GF-D8 (cell line): ENCODE measurements at places on chromosomes 6 and 20.
A peak's percentile ranks its signal among the peaks of the same experiment; 100 is the strongest.

DNA sequence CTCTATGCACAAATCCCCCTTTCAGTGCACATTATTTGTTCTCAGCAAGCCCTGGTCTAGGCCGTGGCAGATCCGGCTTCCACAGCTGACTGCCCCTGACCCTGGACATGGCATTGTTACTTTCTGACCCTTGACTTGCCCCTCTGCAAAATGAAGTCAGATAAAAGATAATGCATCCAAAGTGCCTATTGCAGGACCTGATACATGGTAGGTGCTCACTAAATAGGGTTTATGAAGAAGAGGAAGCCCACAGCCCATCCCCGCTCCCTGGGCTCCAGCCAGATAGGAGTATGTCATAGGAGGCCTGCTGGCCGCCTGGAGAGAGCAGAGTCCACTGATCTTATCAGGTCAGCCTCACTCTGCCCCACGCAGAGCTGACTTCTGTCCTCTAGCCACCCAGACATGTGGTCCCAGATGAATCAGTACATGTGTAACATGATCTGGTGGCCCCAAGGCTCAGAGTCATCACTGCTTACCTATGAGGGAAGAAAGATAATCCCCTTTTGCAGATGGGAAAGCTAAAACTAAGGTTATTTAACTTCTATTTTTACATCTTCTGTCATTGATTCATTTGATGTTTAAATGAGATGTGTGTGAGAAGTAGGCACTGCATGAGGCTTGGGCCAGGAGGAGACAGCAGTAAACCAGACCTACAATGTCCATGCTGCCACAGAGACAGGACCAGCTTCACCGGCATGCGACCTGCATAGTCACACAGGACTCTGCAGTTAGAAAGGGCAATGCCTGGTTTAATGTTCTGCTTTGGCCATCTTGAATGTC, 20.4 kb downstream of the MAFB start:
- no peak for DNase-seq

GRCh38 chr20:10676518-10676917, 2.7 kb upstream of the JAG1 start:
- no peak for DNase-seq

- no peak for DNase-seq
Observed at GRCh38 chr6:3236005-3236404, 8.6 kb upstream of the TUBB2B start.

- no peak for DNase-seq
Observed at GRCh38 chr20:3167738-3168078, 5.6 kb downstream of the LZTS3 start.

- no peak for DNase-seq
Observed at GRCh38 chr20:3701061-3701998, 11.1 kb downstream of the SIGLEC1 start.

- no peak for DNase-seq
Observed at GRCh38 chr6:140264431-140264830, 890.0 kb upstream of the CITED2 start.

- peak; percentile 37 for DNase-seq
Observed at GRCh38 chr6:30720738-30721197, 616 bp downstream of the TUBB start.

DNA sequence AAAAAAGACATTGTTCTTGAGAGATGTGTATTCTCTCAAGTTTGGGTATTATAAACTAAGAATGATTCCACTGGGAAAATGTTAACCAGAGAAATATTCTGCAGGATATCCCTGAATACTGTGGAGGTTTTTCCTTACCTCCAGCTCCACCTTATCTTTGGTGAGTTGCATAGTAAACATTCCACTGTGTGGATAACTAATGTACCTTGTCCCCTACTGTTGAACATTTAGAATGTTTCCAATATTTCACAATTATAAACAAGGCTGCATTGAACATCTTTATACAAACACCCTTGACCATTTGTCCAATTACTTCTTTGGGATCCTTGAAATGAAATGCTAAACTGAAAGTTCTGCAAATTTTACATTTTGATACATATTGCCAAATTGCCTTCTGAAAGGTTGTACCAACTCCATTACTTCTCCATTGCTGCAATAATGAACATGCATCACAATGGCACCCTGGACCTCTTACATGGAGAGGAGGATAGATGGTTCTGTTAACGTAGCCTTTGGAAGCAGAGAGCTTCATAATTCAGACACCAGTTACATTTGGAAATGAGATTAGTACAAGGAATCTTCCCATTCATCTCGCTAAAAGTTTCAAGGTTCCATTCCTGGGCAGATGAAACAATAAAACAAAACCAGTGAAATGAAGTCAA, 35.0 kb upstream of the STK35 start:
- DNase-seq, result no peak

GRCh38 chr20:4021906-4022305, 6.5 kb upstream of the RNF24 start:
- DNase-seq, result no peak

DNA sequence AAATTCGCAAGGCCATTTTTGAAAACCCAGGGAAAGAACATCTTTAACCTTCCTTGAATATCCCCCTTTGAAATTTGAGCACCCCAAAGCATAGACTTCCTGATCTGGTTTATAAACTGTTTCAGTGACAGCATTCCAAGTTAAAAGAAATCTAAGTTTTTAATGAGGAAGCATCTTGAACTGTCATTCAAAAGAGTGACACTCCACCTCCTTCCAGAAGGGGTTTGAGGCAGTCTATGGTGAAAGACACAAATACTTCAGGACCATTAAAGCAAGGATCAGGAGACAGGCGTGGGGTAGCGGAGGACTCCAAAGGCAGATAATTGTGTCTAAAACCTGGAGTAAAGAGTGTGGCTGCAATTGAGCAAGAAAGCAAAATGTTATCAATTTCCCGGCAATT, 691 bp downstream of the GHRH start:
- DNase-seq, result no peak

- no peak for DNase-seq
Observed at GRCh38 chr6:163659803-163660202, 245.3 kb downstream of the QKI start.

GRCh38 chr6:48840896-48841295, 622.2 kb downstream of the MMUT start:
- no peak for DNase-seq

GRCh38 chr6:75268121-75268987, 16.2 kb downstream of the TMEM30A start:
- no peak for DNase-seq

DNA sequence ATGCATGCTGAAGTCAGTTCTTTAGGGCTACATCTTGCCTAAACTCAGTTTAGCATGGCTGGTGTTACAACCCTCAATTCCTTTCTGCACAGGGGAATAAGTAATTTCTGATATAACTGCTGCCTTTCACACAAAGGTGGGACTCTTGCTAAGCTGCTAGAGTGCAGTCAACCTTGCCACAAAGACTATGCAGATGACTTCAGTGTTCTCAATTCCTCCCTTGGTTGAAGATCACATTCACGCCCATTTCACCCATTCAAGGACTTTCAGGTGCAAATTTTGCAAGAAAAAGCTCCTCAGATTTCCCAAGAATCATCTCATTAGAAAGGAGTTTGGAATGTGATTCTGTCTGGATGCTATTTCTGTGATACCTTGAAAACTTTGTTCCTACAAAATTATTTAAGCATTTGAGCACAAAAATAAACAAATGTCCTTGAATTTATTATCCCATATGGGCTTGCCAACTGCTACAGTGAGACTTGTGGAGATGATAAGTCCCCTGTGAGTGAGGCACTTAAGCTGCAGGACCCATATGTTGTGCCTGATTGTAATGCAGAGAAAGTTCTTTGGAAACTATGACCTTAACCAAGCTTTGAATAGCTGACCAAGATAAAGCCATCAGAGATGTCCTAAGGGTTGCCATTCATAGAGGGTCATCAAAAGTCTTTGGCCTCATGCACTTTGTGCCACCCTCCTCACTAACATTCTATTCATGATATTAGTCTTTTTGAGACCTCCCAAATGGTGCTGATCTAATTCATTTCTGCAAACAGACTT, 111.8 kb downstream of the PLCB4 start:
- no peak for DNase-seq

DNA sequence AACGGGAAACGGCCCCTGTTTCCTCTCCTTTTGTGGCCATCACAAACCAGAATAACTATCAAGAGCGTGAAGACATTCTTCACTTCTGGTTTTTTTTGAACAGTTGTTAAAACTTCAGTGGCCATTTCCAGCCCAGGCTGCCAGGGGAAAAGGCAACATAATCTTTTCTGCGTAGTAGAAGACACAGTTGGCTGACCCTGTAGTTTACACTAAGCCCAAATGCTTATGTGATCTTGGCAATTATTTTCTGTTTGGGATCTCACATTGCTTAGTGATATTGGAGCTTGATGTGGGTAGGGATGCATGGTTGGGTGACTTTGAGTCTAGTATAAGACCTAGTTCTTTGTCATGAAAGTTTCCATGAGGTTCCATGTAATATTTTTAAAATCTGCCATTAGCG, 449.4 kb upstream of the CDH4 start:
- DNase-seq, result no peak

DNA sequence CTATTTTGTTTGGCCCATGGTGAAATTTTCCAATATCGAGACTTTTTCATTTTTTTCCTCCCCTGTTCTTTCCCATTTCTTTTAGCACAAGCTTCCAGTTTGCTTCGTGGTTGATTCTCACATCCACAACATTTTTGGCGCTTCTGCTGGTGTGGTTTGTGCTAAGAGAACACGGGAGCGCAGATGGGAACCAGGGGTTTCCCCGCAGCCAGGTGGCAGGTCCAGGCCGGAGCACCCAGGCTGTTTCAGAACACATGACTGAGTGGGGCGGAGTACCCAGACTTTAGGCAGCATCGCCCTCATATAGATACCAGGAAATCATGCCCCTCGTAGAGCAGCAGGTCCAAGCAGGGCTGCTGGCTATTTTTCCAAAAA, 58.0 kb downstream of the SYTL3 start:
- DNase-seq, result no peak

DNA sequence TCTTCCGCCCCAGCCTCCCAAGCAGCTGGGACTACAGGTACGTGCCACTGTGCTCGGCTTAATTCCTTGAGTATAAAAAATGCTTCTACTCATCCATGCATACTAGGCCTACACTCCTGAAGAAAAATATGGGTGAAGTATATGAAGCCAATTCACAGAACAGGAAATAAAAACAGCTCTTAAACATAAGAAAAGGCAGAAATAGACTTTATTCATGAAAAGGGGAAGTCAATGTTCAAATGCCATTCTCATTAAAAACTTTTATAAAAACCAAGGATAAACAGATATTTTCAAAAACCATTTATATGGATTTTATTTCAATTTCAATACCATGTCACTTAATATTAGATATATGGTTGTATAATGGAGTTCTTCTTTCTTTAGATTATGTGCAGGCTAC, 18.3 kb downstream of the SERPINB9 start:
- DNase-seq, result no peak

DNA sequence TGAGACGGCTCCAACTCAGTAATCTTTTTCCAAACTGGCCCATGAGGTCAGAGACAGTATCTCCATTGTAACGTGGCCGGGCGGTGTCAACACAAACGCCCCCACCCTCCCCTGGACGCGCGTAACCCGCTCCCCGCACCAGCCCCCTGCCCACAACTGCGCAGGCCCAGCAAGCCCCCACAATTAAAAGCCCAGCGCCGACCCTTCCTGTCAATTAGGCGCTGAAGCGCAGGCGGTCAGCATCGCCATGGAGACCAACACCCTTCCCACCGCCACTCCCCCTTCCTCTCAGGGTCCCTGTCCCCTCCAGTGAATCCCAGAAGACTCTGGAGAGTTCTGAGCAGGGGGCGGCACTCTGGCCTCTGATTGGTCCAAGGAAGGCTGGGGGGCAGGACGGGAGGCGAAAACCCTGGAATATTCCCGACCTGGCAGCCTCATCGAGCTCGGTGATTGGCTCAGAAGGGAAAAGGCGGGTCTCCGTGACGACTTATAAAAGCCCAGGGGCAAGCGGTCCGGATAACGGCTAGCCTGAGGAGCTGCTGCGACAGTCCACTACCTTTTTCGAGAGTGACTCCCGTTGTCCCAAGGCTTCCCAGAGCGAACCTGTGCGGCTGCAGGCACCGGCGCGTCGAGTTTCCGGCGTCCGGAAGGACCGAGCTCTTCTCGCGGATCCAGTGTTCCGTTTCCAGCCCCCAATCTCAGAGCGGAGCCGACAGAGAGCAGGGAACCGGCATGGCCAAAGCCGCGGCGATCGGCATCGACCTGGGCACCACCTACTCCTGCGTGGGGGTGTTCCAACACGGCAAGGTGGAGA, at the start of the genes HSPA1A and HSPA1L:
HSPA1A (plus strand) TSS at position 519 of the 814 bp plus-strand sequence; CDS start at position 733, 214 bp downstream.
HSPA1L (minus strand) TSS at position 259 of the 814 bp plus-strand sequence. CDS start 3,311 bp downstream, outside the sequence.
- DNase-seq, result peak; percentile 91

- DNase-seq, result no peak
Observed at GRCh38 chr6:132147530-132148011, 196.4 kb upstream of the CCN2 start.

- DNase-seq, result no peak
Observed at GRCh38 chr20:48521121-48521520, 306.7 kb downstream of the PREX1 start.

DNA sequence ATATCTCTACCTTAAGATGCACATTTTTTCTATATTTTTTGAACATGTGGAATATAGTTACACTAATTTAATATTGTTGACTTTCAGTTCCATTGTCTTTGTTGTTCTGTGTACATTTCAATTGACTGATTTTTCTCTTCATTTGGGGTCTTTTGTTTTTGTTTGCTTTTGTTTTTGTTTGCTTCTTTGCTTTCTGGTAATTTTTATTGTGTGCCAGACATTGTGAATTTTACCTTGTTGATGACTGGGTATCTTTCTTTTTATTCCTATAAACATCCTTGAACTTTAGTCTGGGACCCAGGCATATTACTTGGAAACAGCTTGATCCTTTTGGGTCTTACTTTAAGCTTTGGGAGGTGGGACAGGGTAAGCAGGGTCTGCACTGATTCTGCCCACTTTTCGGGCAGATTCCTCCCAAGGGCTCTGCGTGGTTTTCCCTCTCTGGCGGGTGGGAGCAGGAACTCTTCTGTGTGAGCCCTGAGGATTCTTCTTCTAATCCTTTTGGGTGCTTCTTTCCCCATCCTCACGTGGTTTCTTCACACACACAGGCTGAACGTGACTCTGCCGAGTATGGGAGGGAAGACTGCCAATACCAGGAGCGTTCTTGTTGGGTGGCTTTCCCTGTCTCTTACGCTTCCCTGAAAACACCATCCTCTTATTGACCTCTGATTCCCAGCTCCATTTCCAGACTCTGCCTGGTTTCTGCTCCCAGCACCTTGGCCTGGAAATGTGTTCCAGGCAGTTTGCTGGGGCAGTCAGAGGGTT, 200.5 kb downstream of the ARID1B start:
- no peak for DNase-seq

DNA sequence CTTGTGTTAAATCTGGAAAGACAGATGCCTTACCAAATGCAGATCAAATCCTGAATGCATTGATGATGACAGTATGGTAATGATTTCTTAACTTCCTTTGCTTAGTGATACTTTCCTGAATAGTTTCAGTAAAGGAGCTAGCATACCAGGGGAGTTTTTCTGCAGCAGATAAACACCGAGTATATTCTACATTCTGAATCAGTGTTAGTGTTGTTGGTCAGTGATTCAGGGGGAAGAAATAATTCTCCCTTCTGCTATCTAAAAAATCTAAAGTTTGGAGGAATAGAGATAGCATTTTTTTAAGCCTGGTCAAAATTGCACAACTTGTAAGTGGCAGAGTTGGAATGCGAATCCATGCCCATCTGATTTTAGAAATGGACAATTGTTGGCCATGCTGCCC, 512.2 kb upstream of the MARCKS start:
- no peak for DNase-seq
